GM04503 (cell line): ENCODE measurements at places on chromosomes 16 and 17.
A peak's percentile ranks its signal among the peaks of the same experiment; 100 is the strongest.

DNA sequence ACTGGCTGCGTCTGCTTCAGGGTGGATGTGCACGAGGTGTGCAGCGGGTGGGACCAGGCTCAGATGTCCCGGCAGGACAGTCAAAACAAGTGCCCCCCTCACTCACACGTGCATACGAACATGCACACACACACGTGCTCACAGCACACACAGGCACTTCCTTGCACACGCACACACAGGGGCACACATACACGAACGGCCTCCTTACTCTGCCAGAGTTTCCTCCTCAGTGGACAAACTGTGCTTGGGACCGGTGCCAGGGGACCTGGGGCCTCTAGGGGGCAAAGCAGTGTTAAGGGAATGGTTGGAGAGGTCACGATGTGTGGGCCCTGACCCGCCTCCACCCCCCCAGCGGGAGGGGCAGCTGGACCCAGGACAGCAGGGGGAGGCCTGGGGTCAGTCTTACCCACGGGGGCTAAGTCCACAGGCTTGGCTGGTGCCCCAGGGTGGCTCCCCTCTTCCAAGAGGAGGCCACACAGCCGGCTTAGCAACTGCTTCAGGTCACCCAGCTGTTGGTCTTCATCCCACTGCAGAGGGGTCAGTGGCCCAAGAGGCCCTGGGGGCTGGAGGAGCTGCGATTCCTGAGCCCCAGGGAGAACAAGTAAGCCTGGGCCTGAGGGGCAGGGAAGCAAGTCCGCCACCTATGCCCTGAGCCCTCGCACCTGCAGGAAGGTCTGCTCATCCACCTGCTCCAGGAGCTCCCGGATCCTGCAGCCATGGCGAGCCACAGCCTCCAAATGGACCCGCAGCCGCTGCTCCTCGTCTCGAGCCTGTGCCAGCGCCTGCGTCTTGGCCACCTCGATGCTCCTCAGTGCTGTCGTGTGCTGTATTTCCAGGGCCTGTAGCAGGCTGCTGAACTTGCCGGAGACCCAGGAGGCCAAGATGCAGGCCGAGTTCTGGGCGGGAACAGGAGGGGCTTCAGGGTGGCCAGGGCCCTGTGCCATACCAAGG lies 4.9 kb downstream of the TRIM65 start:
- no peak for DNase-seq

- peak; percentile 65 for DNase-seq
Measured at GRCh38 chr16:3514621-3515020, 13.8 kb downstream of the CLUAP1 start.

DNA sequence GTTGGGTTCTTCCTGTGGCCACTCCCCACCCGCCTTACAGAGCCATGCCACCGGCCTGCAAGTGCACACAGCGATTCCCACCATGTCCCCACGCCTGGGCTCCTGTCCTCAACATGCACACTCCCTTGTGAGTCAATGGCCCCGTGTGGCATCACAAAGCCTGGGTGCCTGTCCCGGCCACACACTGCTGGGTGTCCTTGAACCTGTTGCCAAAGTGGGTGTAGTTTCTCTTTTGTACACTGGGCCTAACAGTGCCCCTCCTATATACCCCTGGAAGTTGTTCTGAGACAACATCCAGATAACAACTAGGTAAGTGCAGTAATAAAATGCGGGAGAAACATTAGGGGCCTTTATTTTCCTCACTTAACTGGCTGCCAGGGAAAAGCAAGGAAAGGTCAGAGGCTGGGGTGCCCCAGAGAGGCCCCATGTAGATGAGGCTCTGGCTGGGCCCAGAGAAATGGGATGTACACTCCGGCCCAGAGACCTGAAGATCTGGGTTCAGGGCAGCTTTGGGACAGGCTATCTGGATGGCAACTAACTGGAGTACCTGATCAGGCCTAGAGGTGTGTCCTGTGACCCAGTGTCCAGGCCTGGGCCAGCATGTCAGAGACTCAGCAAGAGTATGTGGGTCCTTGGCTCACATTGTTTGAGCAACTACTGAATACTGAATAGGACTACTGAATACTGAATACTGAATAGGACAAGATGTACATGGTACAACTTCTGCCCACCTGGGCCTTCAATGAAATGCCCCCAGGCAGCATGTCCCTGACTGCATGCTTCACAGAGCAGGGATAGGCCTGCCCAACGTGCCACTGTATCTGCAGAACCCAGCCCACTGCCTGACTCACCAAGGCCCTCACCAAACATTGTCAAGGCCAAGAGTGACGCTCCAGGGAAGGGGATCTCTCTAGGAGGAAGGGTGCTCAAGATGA lies 8.3 kb downstream of the ABCC3 start:
- no peak for DNase-seq

GRCh38 chr17:67676305-67676704 lies 41.4 kb upstream of the NOL11 start:
- no peak for DNase-seq

DNA sequence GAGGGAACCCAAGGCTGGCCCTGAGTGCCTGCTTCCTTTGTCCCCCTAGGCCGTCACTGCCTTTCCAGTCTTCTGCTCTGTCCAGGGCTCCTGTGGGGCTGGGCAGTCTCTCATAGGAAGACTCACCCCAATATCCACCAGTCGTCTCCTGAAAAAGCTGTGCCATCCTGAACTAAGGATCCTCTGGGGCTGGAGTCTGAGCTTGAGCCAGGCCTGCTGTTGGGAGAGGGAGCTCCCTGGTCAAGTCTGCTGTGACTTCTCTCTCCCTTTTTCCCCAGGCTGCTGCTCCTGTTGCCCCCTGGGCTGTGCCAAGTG lies 963 bp downstream of the MT1H start:
- no peak for DNase-seq

DNA sequence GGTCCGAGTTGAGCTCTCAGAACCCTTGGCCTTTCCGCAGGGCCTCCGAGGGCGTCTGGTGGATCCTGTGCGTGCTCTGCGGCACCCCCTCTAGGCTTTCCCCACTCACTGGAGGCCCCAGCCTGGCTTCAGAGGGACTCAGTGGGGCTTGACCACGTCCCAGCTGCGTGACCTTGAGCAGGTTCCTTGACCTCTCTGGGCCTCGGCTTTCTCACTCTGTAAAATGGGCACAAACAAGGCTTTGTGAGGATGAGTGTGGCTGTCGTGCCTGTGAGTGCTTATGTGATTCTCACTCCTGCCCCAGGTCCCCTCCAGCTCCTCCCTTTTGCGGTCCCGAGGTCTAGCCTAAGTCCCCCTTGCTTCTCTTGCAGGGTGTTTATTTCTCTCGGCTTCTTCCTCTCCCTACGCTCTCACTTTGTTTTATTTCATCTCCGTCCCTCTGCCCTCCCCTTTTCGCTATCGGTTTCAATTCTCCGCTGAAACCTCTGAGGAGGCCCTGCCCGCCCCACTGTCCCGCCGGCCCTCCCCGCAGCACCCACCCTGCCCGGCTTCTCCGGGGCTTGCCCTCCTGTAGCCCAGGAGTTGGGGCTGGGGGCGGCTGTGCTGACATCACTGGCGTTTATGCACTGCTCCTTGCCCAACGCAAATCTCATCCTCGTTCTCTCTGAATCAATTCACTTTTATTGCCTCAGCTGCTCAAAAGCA lies 82.3 kb upstream of the CBX4 start:
- DNase-seq: no peak

DNA sequence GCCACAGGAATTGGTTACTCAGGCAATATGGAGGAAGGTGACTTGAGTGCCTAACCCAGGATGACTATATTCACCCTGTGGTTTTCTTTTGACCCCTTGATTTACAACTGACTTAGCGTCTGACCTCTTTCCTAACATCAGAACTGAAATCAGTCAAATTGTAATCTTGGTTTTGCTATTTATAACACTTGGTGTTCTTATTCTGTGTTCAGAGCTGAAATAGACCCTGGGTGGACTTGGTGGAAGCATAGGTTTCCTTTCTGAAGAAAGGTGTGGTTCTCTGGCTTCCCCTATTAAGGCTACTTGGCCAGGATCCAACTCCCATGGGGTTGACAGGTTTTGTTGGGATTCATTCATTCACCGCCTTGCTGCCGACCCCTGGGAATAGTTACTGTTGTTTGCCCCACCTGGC lies 80.8 kb downstream of the CLEC16A start:
- no peak for DNase-seq

DNA sequence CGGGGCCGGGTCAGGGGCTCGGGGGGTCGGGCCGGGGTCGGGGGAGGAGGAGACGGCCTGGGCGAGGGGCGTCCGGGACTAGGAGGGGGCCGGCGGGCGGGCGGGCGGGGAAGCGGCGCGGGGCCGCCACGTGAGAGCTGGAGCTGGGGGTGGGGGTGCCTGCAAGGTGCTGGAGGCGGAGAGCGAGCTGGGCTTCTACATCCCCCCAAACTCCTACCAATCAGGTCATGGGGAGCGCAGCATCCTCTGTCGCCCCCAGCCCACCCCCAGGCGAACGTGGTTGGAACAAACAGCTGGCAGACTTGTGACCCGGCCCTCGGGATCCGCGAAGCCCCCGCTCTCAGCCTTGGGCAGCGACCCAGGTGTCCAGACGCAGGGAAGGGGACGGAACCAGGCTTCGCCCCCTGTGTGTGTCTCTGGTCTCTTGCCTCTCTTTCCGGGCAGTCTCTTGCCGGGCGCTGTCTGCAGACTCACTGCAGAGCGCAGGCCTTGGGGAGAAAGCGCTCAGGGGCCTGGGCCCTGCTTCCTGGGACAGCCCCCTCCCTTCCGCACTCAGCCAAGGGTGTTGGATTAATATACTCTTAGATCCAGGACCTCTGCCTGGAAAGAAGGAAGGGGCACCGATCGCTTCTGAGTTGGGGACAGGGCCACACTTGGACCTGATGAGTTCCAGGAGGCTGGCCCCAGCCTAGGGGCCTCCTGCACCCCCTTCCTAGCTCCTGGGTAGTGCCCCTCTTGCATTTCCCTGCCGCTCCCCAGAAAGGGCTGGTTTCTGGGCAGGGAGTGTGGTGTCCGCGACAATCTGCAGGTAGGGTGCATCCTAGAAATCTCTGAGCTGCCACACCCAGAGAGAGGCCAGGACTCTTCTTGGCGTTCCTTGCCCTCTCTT lies 722 bp downstream of the RASL10B start:
- no peak for DNase-seq
